ENCODE measurements at places on chromosomes 13 and 19.

GRCh38 chr19:57263244-57263741 lies 17.0 kb upstream of the ZNF460 start:
- DNase-seq, result no peak

DNA sequence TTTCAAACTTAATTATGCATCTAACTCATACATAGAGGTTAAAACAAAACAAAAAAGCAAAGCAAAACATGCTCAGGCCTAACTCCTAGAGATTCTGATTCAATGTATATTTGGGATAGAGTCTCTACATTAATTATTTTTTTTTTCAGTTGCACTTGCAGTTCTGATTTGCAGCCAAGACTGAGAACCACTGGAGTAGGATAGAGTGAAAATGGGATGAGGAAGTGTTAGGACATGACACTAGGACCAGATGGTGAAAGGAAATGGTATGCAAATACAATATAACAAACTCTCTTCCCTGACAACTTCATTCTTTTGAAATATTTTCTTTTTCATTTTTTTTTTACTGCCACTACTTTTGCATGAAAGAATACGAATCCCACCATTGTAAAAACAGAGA lies 1.8 kb downstream of the CCDC122 start:
- no peak for DNase-seq

DNA sequence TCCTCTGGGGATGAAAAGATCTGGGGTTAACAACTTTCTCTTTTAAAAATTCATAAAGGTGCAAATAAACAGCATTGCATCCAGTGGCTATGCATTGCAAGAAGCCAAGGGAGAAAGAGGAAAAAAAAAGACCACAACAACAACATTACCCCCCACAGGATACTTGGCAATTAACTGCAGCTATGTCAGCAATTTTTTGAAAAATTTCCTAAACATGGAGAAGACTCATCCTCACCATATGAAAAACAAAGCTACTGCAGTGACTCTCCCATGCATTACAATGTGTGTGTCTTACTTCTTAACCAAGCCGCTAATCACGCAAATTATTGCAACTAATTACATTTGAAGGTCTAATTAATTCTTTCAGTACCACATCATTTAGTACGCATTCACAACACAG lies 309.8 kb upstream of the ZNF507 start:
- DNase-seq, result no peak

GRCh38 chr19:16778796-16779411 lies 50.3 kb upstream of the SIN3B start:
- DNase-seq, result peak; percentile 21

GRCh38 chr19:29694161-29694560 lies 20.9 kb downstream of the C19orf12 start:
- no peak for DNase-seq

- DNase-seq, result no peak
Observed at GRCh38 chr13:26914624-26915023, 154.0 kb upstream of the GPR12 start.

DNA sequence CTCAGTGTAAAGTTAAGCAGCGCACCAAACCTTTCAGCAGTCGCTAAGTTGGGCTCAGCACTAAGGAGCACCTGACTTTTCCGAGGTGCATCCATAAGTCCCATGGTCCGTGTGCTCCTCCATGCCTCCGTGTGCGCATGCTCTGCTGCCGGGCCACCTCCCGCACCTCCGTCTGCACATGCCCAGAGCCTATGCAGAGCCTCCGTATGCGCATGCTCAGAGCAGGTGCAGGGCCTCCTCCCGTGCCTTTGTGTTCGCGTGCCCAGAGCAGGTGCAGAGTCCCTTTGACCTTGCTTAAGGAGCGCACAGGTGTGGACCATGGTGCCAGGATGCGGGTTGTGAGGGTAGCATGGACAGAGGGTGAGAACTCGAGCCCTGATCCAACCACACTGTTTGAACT lies 46.0 kb downstream of the ATP11A start:
- DNase-seq, result no peak

- no peak for DNase-seq
Observed at GRCh38 chr19:7799640-7800355, 30.2 kb upstream of the EVI5L start.
